ENCODE measurements at places on chromosomes 2 and 18.

DNA sequence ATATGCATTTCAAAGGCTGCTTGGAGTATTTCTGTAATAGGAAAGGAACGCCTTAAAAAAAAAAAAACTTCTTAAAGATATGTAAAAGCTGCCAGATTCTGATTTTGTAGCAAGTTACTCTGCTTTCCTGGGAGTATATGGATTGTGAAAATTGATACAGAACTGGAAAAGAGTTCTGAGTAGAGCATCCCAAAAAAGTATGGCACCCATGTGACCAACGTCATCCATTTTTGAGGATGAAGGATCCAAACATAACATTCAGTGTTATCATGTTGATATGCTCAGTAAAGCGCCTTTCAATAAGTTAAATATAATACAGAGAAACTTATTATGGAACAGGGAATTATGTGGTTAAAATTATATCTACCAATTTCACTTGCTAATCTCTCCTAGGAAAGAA is 978.4 kb upstream of the POU3F3 start:
- no peak for DNase-seq
- no peaks in the 10 kb centered on the region for H3K36me3 ChIP-seq
- H3K27ac ChIP-seq, result no peak overlapping the region
- no peak overlapping the region for H3K4me3 ChIP-seq
- no peaks in the 10 kb centered on the region for H3K27me3 ChIP-seq

DNA sequence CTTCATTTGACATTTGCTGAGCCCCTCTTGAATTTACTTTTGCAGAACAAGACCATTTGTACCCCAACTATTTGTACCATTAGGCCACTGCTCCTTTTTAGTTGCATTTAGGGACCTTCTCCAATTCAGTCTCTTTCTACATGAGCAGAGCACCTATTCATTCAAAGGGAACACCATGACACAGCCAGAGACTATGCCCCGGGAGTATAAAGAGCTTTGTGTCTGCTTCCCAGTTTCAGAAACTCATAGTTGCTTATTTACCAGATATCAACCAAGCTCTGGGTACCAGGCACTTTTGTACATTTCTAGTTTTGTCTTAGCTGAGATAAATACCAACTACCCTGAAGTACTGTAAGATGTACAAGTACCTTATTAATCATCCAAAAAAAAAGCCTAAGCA is 269.1 kb upstream of the SIX3 start:
- H3K36me3 ChIP-seq, result no peaks in the 10 kb centered on the region
- no peaks in the 10 kb centered on the region for H3K4me1 ChIP-seq
- H3K27me3 ChIP-seq, result no peaks in the 10 kb centered on the region
- DNase-seq, result no peak
- H3K27ac ChIP-seq, result no peak overlapping the region

DNA sequence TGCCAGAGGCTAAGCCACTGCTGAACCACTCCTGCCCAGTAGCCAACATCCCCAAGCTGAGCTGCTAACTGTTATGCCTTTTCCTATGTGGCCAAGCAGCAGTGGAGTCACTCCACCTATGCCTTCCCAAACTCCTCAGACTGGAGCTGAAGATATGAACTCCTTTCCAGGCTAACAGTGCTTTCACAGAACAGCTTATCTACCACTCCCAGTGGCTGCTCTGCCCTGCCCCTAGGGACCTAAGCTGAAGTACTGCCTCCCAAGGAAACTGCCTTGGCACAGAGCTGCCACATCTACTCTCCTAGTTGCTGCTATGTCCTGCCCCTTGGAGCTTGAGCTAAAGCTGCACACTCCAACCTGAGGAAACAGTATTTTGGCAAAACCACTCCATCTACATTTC is 275.9 kb downstream of the RBM43 start:
- H3K27ac ChIP-seq, result no peak overlapping the region
- no peaks in the 10 kb centered on the region for H3K27me3 ChIP-seq
- no peak for DNase-seq
- no peak overlapping the region for H3K4me3 ChIP-seq
- H3K36me3 ChIP-seq, result no peaks in the 10 kb centered on the region
- H3K4me1 ChIP-seq, result no peaks in the 10 kb centered on the region

DNA sequence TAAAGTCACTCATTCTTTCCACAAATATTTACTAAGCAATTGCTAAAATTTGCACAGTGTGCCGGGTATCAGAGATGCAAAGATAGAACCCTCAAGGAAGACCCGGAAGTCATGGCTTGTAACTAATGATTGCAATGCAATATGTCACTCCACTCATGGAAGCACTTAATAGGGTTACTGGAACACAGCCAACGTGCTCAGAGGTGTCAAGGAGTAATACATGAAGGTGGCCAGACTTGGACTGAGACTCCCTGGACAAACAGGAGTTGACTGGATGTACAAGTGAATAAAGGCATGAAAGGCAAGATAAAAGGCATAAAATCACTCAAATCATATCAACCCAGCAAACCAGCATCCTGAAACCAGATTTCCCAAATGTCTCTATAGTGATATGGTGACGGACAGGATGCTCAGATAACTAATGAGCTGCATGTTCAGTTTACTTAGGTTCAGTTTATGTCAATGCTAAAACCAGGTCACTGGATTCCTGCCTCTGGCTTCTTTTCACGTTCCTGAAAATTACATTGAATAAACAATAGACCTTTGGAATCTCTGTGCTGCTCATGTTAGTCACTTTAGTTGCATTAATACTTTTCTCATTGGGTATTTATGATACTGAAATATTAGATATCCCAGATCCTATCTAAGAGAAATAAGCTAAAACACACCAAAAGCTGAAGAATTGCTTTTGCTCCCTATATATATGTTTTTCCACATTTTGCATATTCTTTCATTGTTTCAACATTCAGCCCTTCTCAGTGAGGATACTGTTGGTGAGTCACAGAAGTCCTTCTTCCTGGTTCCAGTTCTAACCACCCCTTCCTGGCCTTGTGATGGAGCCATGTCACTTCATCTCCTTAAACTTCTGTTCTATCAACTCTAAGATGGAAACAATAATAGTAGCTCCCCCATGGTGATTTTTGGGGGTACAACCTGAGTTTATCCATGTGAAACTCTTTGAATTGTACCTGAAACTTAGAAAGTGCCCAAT is 688.9 kb upstream of the ID2 start:
- no peak overlapping the region for H3K27ac ChIP-seq
- no peaks in the 10 kb centered on the region for H3K4me1 ChIP-seq
- H3K4me3 ChIP-seq, result no peak overlapping the region

DNA sequence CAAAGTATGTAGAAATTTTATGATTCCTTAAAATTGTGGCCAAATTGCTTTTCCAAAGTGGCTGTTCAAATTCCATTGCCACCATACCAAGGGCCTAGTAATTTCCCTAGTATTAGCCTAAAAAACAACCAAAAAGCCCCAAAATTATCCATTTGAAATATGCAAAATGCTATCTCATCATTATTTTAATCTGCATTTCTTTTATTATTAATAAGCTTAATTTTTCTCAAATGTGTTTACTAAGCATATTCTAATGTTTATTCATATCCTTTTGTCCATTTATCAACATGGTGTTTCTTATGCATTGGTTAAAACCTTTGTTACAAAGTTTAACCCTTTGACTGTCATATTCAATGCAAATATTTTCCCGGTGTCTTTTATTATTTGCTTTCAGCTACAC is 48.0 kb downstream of the PID1 start:
- DNase-seq, result no peak
- H3K4me3 ChIP-seq, result no peak overlapping the region
- H3K27ac ChIP-seq, result no peak overlapping the region

DNA sequence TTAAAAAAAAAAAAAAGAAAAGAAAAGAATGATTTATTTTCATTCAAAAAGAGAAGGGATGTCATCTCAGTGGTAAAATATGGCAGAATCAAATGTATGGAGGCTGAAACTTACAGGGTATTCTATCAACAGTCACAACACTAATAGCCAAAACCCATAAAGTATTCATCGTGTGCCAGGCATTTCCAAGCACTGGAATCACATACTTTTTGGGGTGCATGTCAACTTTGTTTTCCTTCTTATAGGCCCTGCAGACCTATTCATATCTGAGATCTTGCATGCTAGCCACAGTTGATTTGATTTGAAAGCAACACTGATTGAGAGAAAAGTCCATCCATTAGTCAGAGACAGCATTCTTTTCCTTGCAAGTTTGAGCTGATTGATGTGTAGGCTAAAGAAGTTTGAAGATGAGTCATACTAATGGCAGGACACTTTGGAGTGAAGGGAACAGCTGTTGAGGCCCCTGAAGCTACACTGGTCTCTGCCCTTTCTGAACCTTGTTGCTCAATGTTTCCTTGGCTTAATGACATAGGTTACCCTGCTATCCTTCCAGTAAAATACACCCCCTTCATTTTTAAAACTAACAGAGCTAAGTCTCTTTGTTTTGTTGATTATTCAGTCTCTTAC is 22.0 kb downstream of the KATNAL2 start:
- H3K27ac ChIP-seq, result no peak overlapping the region
- H3K4me3 ChIP-seq, result no peak overlapping the region
- no peaks in the 10 kb centered on the region for H3K4me1 ChIP-seq
- DNase-seq, result no peak
- H3K36me3 ChIP-seq, result no peaks in the 10 kb centered on the region

GRCh38 chr2:172914341-172915008 is 161.2 kb upstream of the MAP3K20 start:
- no peaks in the 10 kb centered on the region for H3K36me3 ChIP-seq
- H3K27ac ChIP-seq, result no peak overlapping the region
- no peak overlapping the region for H3K4me3 ChIP-seq
- H3K4me1 ChIP-seq, result no peaks in the 10 kb centered on the region

- no peak for DNase-seq
- H3K4me1 ChIP-seq, result no peaks in the 10 kb centered on the region
- H3K27ac ChIP-seq, result peak overlapping the region; percentile 54
- no peak overlapping the region for H3K4me3 ChIP-seq
These were observed 10.0 kb downstream of the INPP4A start for GRCh38 chr2:98454500-98455235.

DNA sequence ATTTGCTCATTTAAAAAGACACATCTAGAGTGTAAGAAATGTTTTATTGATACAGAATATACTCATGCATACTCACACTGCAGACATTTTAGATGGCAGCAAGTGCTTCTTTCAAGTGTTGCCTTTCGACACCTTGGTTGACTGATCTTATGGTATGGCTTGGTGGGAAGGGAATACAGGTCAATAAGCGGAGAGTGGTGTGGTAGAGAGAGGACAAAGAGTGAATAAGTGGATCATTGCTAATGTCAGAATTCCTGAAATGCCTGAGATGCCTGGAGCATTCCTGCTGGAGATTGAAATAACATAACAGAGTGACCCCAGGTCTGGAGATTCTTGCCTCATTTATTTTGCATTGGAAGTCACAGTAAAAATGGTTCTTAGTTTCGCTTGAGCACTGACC is 76.7 kb downstream of the RND3 start:
- no peak overlapping the region for H3K27ac ChIP-seq
- DNase-seq, result no peak
- no peak overlapping the region for H3K4me3 ChIP-seq
- H3K27me3 ChIP-seq, result no peaks in the 10 kb centered on the region
- H3K36me3 ChIP-seq, result no peaks in the 10 kb centered on the region

DNA sequence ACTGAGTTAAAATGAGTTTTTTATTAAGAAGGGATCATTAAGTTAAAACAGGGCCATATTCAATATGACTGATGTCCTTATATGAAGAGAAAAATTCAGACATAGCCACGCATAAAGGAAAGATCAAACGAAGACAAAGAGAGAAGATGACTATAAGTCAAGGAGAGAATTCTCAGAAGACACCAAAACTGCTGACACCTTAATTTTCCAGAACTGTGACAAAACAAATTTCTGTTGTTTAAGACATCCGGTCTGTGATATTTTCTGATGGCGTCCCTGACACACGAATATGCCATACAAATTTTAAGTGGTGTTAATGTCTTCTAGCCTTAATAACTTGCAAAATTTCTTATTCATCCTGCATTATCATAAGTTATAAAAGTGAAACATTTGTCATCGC is 1325.2 kb upstream of the DDX18 start:
- no peaks in the 10 kb centered on the region for H3K27me3 ChIP-seq
- H3K4me1 ChIP-seq, result no peaks in the 10 kb centered on the region
- no peak for DNase-seq
- no peaks in the 10 kb centered on the region for H3K36me3 ChIP-seq

GRCh38 chr18:55398858-55399257 is 189.1 kb downstream of the TCF4 start:
- no peaks in the 10 kb centered on the region for H3K27me3 ChIP-seq
- no peak overlapping the region for H3K27ac ChIP-seq
- no peaks in the 10 kb centered on the region for H3K4me1 ChIP-seq
- no peak for DNase-seq
- H3K4me3 ChIP-seq, result no peak overlapping the region

DNA sequence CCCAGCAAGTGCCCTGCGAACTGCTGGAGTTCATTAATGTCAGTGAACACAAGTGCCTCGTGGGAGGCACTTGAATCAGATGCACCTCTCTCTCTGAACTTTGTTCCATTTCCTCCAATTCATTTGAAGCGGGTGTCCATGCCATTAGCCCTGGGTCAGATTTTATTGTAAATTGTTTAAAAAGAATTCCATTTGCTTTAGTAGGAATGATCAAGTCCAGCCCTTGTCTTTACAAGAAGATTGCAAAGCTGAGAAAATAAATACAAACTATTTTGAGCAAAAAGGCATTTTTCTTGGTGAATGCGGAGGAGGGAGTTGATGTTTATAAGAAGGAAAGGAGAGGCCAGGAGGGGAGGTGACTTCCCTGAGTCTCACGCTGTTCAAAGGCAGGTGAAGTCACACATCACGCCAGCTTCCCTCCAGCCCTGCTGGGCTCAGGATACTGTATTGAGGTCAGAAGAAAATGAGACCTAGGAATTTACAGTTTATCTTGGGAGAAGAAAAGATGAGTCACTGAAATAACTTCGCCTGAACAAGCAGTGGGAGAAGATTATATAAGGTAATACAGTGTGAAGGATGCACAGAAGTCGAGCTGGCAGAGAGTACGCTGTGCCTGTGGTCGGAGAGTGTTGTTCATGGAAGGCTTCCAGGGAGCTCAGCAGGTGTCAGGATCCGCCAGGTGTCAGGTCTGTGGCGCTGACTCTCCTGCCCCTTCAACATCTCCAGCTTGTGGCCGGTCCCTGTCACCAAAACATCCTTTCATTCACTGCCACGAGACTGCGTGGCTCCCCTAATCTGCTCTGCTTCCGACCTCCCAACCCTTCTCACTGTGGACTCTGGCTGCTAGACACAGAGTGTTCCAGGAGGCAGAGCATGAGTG is 36.5 kb downstream of the EFR3B start:
- H3K36me3 ChIP-seq, result no peaks in the 10 kb centered on the region
- no peaks in the 10 kb centered on the region for H3K27me3 ChIP-seq
- no peak overlapping the region for H3K4me3 ChIP-seq
- H3K27ac ChIP-seq, result no peak overlapping the region

GRCh38 chr2:31238906-31239592 is 5.1 kb downstream of the EHD3 start:
- H3K27me3 ChIP-seq, result no peaks in the 10 kb centered on the region
- DNase-seq, result no peak

GRCh38 chr2:174796319-174796771 is 32.1 kb upstream of the CHRNA1 start:
- H3K36me3 ChIP-seq, result no peaks in the 10 kb centered on the region
- H3K27me3 ChIP-seq, result no peaks in the 10 kb centered on the region
- H3K4me1 ChIP-seq, result no peaks in the 10 kb centered on the region
- H3K27ac ChIP-seq, result no peak overlapping the region
- no peak overlapping the region for H3K4me3 ChIP-seq

- no peaks in the 10 kb centered on the region for H3K36me3 ChIP-seq
- no peak overlapping the region for H3K27ac ChIP-seq
- peak; percentile 36 for DNase-seq
- peak overlapping the region; percentile 43 for H3K4me3 ChIP-seq
These were observed 7.0 kb upstream of the PAX3 start for GRCh38 chr2:222305516-222306392.

- no peaks in the 10 kb centered on the region for H3K36me3 ChIP-seq
- H3K4me1 ChIP-seq, result no peaks in the 10 kb centered on the region
- no peaks in the 10 kb centered on the region for H3K27me3 ChIP-seq
- no peak overlapping the region for H3K4me3 ChIP-seq
- DNase-seq, result no peak
These were observed 90.3 kb upstream of the TFPI start for GRCh38 chr2:187644486-187644885.
